Upper lobe of right lung (tissue), 1 donor: ENCODE measurements at places on chromosomes 12 and 14. TPM values are rescaled to one million over a fixed set of nuclear protein-coding genes. Genes with fewer than 3 reads are reported as not detected.

DNA sequence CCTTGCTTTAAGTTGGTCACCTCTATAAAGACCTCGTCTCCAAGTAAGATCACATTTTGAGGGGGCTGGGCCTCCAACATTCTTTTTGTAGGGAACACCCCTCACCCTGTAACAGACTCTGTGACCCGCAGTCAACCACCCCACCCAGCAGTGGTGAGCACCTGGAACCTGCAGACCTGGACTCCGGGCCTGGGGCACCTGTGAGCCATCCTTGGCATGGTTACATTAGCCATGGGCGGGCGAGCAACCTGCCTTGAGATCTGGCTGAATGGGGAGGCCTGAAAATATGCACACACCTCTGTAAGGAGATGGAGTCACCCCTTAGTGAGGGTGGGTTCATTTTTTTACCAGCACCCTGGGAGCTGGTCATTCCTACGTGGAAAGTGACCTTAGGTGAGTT is 95.3 kb downstream of the RIMBP2 start:
- no peak for DNase-seq

DNA sequence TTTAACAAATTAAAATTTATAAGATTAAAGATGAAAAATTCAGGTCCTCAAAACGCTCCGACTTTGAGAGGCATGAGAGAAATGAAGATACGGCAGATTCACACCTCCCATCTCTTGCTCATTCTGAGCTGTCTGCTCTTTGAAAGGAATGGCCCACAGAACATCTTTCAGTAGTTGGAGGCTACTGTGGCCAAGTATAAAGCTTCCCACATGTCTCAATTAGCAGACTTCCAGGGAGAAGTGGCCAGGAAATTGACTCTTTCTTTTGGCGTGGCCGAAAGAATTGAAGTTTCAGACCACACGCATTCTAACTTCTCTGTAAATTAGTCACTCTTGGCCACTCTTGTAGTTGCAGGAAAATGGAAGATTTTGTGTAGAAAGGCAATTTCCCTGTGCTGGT is 129.2 kb downstream of the DIP2B start:
- no peak for DNase-seq

DNA sequence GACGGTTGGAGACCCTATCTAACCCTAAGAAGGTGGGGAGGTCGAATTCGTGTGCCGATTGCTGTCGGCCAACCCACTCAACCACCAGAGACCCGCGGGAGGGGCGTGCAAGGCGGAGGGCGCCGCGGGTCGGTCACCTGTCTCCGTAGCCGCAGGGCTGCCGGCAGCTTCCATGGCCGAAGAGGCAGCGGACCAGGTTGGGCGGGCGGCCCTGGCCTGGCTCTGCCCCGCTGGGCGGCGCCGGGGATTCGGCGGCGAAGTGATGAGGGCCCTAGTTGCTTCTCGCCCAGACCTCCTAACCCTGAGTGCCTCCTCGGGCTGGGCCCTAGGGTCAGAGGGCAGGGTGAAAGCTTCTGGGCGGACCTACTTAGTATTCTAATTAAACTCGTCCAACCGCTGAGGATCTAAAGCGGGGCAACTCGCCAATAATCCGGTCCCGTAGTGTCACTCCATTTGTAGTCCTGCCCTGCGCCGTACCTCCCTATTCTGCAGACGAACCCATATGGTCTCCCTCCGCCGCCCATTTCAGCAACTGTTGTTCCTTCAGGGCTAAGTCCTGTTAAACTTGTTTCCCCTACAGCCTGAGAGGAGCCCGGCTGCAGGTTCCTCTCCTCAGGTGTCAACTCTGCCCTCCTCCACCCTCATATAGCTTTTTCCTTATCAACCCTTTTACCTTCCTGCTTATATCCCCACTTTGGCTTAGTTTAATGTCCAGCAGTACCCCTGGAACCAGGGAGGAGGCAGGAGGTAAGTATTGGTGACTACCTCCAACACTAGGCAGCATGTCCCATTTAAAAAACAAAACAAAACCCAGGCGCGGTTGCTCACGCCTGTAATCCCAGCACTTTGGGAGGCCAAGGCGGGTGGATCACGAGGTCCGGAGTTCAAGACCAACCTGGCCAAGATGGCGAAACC is at the start of gene PYM1:
Gene PYM1 (minus strand): TSS at position 307 of the 915 bp plus-strand sequence. CDS start 133 bp downstream, at position 174.
- peak; percentile 91 for DNase-seq

GRCh38 chr14:76937181-76938091 is 91.1 kb downstream of the IRF2BPL start:
- DNase-seq, result no peak

DNA sequence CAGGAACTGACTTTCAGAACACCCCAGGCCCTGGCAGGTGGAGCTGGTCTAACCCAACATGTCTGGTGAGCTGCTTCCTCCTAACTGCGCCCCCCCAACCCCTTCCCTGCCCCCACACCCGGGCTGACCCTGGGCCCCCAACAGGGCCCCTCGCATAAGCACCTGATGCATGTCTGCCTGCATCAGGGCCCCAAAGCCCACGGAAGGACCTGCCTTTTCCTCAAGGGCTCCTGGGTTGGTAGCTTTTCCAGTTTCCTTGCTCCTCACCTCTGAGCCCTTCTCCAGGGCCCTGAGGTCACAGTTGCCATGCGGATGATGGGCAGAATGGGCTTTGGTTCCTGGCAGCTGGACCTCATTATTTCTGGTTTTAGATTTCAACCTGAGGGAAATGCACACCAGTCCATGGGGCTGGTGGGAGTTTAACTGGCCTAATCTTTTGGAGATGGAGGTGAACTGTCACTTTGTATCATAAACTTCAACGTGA is 18.5 kb downstream of the TESC start:
- no peak for DNase-seq

DNA sequence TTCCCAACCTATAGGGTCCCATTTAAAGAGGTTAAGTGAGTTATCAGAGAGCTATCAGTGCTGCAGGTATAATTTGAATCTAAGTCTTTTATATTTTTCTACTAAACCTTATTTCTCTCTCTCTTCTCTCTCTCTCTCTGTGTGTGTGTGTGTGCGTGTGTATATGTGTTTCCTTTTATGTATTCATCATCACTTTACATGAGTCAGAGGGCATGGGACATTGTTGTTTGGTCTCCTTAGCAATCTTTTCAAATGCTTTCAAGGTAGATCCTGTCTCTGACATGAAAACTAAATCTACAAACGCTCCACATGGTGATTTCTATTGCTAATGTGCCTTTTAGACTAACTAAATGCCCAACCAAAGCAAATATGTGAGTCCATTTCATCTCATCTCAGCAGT is 459.7 kb downstream of the BTG1 start:
- DNase-seq, result no peak

DNA sequence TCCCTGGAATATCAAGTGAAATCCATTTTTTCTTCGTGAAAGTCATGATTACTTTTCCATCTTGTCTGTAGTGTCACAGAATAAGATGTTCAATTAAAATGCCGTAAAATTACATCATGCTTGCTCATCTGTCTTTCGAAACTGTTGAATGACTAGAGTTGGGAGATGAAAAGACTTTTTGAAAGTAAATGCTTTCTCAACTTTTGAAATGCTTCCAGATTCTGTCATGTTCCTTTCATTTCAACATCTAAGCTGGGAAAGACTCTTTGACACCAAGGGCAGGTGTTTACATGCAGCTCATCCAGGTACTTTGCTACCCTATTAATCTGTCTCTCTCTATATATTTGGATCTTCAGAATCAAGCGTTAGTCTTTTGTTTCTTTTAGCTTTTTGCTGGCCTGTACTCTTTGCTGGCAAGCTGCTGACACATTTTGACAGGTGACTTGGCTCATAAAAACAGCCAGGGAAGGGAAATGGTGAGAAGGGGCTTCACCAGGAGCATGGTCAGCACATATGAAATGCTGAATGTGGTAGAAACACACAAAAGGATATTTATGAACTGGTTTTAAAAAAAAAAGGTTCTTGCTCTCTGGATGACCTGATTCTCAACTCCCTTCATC is 77.0 kb upstream of the METAP2 start:
- DNase-seq, result no peak

DNA sequence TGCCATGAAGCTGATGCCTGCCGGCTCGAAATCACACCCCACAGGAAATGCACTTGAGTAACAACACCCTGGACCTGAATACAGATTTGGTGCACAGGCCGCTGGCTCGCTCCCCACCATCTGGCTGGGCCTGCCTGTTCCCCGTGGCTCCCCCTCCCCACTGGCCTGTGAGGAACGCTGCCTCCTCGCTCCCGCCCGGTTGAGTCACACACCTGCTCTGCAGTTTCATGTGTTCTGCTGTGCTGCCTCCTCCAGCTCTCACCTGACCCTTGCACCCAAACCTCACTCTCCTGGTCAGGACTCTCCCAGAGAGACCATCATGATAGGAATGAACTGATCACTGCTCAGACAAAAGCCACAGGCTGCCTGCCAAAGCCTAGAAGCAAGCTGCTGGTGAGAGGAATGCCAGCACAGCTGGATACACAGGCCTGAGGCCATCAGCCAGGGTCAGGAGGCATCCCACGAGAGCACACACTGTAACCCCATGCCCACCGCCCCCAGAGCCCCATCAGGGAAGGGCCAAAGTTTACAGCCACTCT is 3.8 kb upstream of the SIVA1 start:
- no peak for DNase-seq

- DNase-seq, result no peak
These were observed 767 bp upstream of the CCNT1 start for GRCh38 chr12:48717252-48717695.

DNA sequence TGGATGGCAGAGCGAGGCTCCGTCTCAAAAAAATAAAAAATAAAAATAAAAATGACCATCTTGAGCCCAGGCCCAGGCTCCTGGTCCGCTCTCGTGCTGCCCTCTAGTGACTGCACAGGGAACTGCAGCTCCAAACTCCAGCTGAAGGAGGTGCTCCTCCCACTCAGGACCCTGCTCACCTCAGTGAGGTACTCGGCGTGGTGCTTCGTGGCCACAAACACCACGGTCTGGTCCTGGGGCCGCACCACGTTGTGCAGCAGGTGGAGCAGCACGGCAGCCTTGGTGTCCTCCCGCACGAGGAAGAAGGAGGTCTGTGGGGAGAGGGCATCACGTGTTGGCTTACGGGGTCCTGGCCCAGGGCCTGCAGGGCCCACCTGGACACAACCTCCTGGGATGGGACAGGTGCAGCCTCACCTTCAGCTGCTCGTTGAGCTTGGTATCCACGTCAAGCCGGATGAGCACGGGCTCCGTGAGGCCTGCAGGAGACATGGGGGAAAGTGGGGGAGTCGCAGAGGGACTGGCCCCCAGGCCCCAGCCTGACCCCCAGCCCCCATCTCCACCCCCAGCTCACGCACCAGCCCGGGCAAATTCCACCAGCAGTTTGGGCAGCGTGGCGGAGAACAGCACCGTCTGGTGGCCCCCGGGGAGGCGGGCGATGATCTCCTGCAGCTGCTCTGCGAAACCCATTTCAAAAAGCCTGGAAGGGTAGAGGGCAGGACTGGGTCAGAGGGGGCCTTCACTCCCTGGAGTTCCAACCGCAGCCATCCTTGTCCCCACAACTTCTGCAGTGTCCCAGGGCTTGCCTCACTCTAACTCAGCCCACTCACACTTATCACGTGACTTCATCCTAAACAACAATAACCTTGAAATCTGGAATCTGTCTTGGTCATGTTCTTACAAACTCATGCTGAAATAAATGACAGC is 10.6 kb downstream of the DDX54 start:
- peak; percentile 83 for DNase-seq

DNA sequence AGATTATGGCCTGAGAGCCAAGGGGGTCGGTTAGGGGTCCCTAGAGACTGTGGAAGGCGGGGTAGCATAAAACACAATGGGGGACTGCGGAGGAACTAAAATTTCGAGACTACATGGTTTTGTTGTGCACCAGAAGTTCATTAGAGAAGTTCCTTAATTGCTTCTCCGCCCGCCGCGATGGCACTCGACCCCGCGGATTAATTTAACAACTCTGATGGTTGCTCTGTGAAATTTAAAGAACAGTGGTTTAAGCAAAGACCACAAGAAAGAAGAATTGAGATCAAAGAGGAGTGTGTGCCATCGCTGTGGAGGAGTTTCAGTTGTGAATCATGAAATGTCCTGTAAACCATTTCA is 1.4 kb upstream of the CCDC88C start:
- no peak for DNase-seq

GRCh38 chr12:64826234-64826633 is 1.8 kb downstream of the TBC1D30 start:
- DNase-seq, result peak; percentile 74

DNA sequence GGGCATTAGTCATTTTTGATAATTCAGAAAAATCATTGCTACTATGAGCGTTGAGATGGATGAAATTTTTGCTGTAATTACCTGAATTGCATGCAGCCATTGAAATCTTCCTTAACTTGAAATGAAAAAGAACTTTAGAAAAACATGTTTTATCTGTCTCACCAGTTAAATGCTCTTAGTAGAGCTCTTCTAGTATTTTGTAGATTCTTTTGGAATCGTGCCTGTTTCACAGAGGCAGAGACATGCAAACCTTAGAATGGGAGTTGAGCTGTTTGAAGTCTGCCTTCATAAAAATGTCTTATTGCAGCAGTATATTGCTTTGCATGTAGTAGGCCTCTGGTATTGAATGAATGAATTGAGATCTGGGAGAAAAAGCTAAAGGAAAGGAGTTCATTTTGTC is 4.2 kb downstream of the PEX5 start:
- DNase-seq, result no peak

GRCh38 chr12:31406345-31406744 is 80.4 kb upstream of the SINHCAF start:
- no peak for DNase-seq

DNA sequence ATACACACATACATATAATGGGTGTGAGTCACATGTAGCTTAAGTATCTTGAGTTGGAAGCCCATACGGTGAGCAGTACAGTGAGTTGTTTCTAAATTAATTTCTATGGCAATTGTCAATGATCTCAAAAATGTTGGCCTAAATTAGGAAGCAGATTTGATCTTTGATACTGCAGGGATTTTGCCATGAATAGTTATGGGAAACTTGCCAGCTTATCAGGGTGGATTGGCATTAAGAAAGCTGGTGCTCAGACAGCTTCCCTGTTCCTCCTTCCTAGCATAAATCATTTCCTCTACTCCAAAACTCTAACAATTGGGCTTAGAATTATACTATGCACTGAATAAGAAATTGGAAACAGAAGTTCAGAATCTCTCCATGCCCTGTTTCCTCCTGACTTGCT is 150.9 kb upstream of the FRMD6 start:
- no peak for DNase-seq

DNA sequence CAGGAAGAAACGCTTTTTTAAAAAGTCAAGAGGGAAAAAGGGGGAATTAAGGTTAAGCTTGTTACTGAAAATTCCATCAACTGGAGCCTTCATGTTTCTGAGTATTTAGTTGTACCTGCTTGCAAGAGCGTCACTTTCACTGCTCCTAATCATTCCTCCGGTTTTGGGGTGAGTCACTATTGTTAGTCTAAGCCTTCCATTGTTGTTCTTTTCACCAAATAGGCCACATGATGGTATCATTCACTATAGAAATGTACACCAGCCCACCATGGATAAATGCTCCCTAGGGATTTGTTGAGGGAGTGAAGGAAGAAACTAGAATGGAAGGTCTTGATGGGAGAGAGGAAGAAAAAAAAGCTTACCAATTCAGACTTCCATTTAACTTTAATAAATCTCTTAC is 3.0 kb downstream of the IL22 start:
- DNase-seq, result no peak

- DNase-seq, result no peak
These were observed 154.9 kb downstream of the SEC23A start for GRCh38 chr14:38948171-38948570.

GRCh38 chr12:6945613-6946012 is 1.8 kb downstream of the C12orf57 start:
- DNase-seq, result no peak

- no peak for DNase-seq
These were observed 41.9 kb upstream of the ZFP36L1 start for GRCh38 chr14:68834816-68835215.

Gene LIN7A
- 18.9 TPM for total RNA-seq

Gene BCL2L2
- total RNA-seq, result 53.0 TPM

Gene LRRC10
- not detected for total RNA-seq

Gene NTS
- 0.32 TPM for total RNA-seq
